ENCODE measurements at places on chromosomes 13 and 19. TPM values are rescaled to one million over a fixed set of nuclear protein-coding genes. Genes with fewer than 3 reads are reported as not detected.

The PSG2 gene
- total RNA-seq, result not detected

DNA sequence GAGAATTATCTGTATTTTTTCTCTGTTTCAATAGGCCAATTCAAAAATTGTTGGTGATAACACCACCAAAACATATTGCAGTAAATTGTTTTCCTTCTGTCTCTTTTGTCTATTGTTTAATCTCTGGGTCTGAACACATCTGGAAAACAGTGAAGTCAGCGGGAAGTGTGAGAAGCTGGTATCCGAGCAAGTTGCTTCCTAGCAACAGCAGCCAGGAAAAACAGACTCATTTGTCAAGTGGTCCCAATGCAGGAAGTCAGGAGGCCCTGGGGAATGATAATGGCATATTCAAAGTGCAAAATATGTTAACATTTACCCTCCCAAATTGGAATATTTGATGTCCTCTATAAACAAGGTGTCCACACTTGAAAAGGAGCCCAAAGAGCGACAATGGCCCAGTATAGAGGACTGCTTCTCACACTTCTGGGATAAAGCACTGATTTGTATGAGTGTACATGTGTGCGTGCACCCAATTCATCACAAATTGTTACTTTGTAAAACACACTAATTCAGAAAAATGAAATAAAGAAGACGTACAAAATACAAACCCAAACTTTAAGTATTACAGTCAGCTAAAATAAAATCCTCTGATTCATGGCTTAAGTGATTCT is 515.0 kb downstream of the TBC1D4 start:
- DNase-seq, result no peak
- H3K4me1 ChIP-seq, result no peaks in the 10 kb centered on the region
- H3K27ac ChIP-seq, result no peak overlapping the region

- peak overlapping the region; percentile 3 for H3K4me3 ChIP-seq
- peaks cover 9% of the 10 kb centered on the region for H3K4me1 ChIP-seq
- H3K27me3 ChIP-seq, result no peaks in the 10 kb centered on the region
- no peaks in the 10 kb centered on the region for H3K36me3 ChIP-seq
- H3K27ac ChIP-seq, result peak overlapping the region; percentile 95
- DNase-seq, result no peak
Measured at GRCh38 chr19:31346184-31347059, 2.8 kb downstream of the TSHZ3 start.

GRCh38 chr13:90070837-90071525 is 1276.5 kb upstream of the MIR17HG start:
- no peaks in the 10 kb centered on the region for H3K4me1 ChIP-seq
- H3K27me3 ChIP-seq, result no peaks in the 10 kb centered on the region
- no peaks in the 10 kb centered on the region for H3K36me3 ChIP-seq
- H3K27ac ChIP-seq, result no peak overlapping the region
- H3K4me3 ChIP-seq, result no peak overlapping the region
- no peak for DNase-seq

- DNase-seq, result no peak
- H3K36me3 ChIP-seq, result no peaks in the 10 kb centered on the region
- no peak overlapping the region for H3K27ac ChIP-seq
- H3K4me1 ChIP-seq, result no peaks in the 10 kb centered on the region
- H3K4me3 ChIP-seq, result no peak overlapping the region
- no peaks in the 10 kb centered on the region for H3K27me3 ChIP-seq
Measured at GRCh38 chr13:86856991-86857390, 814.2 kb upstream of the SLITRK5 start.

The TNFSF13B gene
- 1.5 TPM for total RNA-seq

The TGFBR3L gene
- total RNA-seq, result 6.9 TPM

The PROZ gene
- total RNA-seq, result not detected

The CGB8 gene
- total RNA-seq, result 0.46 TPM

The SIGLEC14 gene
- total RNA-seq, result 0.83 TPM

DNA sequence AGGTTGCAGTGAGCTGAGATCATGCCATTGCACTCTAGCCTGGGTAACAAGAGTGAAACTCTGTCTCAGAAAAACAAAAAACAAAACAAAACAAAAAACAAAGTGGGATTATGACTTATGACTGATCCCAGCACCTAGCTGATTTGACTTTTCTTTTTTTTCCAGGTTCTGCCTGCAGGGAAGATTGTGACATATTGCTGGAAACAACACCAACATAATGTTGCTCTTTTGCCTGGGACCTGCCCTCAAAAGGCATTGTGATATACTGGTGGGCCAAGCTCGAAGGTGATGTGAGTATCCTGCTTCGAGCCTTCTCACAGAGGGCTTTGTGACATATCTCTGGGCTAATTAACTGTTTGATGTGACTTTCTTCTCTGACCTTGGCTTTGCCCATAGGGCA is 42.0 kb upstream of the ZNF43 start:
- no peaks in the 10 kb centered on the region for H3K36me3 ChIP-seq
- H3K27ac ChIP-seq, result no peak overlapping the region
- DNase-seq, result no peak
- H3K27me3 ChIP-seq, result no peaks in the 10 kb centered on the region

The ZNF708 gene
- total RNA-seq, result 25.6 TPM

The SLC27A1 gene
- 43.1 TPM for total RNA-seq

GRCh38 chr13:43963726-43964125 is 84.0 kb downstream of the LACC1 start:
- H3K4me3 ChIP-seq, result no peak overlapping the region
- DNase-seq, result peak; percentile 31
- no peaks in the 10 kb centered on the region for H3K4me1 ChIP-seq
- no peaks in the 10 kb centered on the region for H3K27me3 ChIP-seq

- no peaks in the 10 kb centered on the region for H3K36me3 ChIP-seq
- no peak overlapping the region for H3K4me3 ChIP-seq
Measured at GRCh38 chr19:41537789-41538188, 38.2 kb upstream of the CEACAM21 start.

The SYT5 gene
- total RNA-seq, result not detected

DNA sequence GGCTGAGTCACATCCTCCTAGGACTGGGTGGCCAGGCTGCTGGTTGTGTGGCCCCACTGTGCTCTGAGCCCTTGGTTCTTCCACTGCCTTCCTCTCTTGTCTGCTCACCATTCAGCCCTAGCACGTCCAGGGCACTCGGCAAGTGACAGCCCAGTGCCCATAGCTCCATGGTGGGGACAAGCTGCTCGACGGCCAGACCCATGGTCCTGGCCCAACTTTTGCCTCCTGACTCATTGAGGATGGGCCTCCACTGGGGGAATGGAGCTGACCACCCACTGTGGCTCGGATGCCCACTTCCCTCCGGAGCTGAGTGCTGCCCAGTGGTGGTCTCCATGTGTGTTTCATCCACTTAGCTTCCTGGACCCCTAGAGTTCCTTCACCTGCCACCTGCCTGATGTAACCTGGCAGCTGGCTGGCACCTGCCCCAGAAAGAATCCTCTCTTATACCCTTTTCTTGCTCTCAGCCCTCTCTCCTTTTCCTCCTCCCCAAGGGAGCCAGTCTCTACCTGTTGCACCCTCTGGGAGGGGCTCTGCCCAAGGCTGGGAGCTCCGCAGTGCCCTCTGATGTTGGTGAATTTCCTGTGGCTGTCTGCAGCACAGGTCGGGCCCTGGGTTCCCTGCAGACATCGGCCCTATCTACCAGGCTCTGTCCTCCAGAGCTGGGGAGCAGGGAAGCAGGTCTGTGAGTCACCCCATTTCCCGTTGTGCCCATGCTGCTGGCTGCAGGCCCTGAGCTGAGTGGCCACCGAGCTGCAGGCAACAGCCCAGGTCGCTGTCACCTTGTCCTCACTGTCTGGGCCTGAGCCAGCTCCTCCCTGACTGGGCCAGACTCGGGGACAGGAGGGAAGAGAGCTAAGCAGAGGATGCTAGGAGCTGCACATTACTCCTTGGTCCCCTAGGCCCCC is 7.4 kb downstream of the CHST8 start:
- H3K36me3 ChIP-seq, result no peaks in the 10 kb centered on the region
- DNase-seq, result no peak
- H3K4me3 ChIP-seq, result no peak overlapping the region

DNA sequence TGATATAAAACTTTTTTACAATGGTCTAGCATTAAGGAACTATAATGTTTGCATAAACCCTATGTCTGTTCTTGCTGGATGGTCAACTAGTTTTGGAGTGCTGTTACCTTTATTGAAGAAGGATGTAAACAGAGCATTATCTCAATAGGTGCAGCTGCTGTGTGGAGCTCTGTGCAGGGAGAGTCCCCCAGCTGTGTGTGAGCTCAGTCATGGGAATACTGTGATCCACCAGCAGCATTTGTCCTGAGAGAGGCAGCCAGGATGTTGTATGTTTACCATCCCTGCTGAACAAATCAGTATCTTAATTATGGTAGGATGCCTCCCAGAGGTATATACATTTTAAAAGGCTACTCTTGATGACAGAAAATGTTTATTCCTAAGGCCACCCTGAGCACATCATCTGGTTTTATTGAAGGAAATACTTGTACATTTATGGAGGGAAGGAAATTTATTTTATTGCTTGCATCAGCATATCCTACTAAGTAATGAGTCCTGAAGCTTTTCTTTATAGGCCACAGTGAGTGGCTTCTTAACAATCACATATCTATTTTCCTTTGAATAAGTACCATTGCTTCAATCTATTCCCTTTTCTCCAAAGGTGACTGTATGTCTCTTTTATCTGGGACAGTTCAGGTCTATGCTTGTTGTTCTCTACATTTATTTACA is 11.7 kb downstream of the RAP2A start:
- H3K27me3 ChIP-seq, result no peaks in the 10 kb centered on the region
- H3K4me3 ChIP-seq, result no peak overlapping the region
- H3K36me3 ChIP-seq, result no peaks in the 10 kb centered on the region
- peaks cover 3% of the 10 kb centered on the region for H3K4me1 ChIP-seq

Measured in ovary (tissue), 10 donors.